ENCODE measurements at places on chromosomes 12 and 14. TPM values are rescaled to one million over a fixed set of nuclear protein-coding genes. Genes with fewer than 3 reads are reported as not detected.

- no peak for DNase-seq
These were observed 56.5 kb downstream of the UTP20 start for GRCh38 chr12:101336437-101336836.

SYT1 gene
- total RNA-seq, result 0.45 TPM

- DNase-seq, result no peak
These were observed 243.3 kb upstream of the KRR1 start for GRCh38 chr12:75754698-75755097.

DNA sequence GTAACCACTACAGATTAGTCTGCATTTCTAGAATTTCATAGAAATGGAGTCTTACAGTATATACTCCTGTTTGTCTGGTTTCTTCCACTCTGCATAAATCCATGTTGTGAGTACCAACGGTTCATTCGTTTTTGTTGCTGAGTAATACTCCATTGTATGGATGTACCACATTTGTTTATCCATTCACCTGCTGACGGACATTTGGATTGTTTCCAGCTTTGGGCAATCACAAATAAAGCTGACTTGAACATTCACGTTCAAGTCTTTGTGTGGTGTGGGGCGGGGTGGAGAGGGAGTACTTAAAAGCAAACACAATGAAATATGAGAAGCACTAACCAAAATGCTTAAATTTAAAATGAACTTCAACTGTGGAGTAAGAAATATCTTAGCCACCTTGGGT, 7.1 kb downstream of the HECTD4 start:
- DNase-seq, result no peak

DNA sequence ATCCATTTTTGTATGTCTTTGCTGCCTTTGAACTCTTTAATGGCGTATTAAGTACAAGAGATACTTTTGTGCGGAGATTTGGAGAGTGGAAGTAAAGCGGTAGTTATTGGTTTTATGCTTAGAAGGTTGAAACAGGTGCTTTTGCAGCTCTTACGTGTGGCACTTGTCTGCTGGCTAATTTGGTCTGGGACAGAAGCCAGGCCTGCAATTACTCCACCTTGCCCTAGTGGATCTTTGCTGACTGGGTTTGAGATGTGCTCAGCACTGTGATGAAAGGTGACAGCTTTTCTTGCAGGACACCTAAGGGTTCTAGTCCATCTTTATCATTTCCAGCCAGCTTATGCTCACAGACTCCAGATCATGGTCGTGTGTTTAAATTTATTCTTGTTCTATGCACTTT, 252.5 kb downstream of the RPL10L start:
- DNase-seq, result no peak

DNA sequence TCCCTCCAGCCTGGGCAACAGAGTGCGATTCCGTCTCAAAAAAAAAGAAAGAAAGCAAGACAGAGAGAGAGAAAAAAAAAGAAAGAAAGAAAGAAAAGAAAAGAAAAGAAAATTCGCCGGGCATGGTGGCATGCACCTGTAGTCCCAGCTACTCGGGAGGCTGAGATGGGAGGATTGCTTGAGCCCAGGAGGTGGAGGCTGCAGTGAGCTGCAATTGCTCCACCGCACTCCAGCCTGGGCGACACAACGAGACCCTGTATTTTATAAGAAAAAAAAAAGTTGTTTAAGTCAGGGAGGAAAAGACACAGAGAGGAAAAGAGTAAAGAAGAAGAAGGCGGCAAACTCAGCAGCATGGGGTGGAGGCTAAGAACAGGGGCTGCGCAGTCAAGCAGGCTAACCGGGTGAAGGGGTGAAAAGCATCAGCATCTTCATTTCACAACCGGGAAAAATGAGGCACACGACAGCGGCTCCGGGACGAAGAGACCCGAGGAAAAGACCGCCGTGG, 557 bp upstream of the FICD start:
- no peak for DNase-seq

DNA sequence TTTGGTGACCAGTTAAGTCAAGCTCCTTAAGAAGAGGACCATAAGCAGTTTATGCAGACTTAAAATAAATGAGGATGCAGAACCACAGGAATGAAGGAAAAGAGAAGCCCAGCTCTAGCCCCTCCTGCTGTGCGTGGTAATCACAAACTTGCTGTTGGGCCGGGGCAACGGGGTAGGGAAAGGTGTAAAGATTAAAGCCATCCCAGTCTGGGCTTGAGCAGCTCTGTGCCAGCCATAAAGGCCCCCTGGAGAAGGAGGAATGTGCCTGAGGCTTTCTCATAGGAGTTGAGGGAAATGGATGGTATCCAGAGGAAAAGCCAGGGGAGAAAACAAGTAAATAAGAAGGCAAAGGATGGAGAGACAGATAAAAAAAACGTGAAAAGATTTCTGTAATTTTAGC, 25.1 kb downstream of the TEP1 start:
- DNase-seq, result no peak

CLEC4D gene
- total RNA-seq, result not detected

All from Daoy (cell line).